Fibroblast of skin of left biceps (primary cell): ENCODE measurements at places on chromosomes 16 and 17.

DNA sequence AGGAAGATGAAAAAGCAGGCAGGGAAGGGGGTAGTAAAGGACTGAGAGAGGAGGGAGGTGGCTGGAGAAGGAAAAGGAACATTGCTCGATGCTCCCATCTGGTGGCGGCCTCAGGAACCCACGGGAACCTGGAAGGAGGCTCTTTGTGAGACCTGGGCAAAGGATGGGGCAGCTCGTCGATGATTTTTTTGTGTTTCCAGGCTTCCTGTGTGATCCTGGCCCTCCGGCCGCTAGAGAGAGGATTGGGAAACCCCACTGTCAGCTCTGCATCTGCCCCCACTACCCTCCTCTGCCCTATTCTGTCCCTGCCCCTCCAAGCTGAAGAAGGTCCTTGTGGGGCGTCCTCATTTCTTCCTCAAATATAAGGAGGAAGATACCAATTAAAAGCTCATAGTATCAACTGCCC, 6.6 kb downstream of the WFIKKN2 start:
- no peak for DNase-seq

DNA sequence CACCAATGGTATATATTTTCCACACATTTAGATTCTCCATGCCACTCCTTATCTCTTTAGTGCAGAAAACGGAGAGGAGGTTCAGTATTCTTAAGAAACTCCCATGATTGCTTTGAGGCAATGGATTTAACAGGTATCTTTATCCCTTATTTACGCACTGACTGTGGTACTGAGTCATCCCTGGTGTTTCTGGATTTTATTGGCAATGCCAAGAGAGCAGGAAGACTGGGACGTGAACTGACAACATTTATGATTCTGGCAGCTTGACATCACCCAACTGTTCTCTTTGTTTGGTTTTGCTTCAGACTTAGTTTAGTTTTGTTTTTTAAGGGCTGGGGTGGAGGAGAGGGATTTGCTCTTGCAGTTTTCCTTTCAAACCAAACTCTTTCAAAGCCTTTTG, 131.4 kb downstream of the WWOX start:
- no peak for DNase-seq

- DNase-seq, result no peak
These were observed 478.8 kb downstream of the NPIPA7 start for GRCh38 chr16:16857603-16858283.

- no peak for DNase-seq
These were observed 44.3 kb upstream of the CDH5 start for GRCh38 chr16:66322174-66322573.

GRCh38 chr16:27701381-27701780, 151.4 kb downstream of the KATNIP start:
- DNase-seq, result no peak

DNA sequence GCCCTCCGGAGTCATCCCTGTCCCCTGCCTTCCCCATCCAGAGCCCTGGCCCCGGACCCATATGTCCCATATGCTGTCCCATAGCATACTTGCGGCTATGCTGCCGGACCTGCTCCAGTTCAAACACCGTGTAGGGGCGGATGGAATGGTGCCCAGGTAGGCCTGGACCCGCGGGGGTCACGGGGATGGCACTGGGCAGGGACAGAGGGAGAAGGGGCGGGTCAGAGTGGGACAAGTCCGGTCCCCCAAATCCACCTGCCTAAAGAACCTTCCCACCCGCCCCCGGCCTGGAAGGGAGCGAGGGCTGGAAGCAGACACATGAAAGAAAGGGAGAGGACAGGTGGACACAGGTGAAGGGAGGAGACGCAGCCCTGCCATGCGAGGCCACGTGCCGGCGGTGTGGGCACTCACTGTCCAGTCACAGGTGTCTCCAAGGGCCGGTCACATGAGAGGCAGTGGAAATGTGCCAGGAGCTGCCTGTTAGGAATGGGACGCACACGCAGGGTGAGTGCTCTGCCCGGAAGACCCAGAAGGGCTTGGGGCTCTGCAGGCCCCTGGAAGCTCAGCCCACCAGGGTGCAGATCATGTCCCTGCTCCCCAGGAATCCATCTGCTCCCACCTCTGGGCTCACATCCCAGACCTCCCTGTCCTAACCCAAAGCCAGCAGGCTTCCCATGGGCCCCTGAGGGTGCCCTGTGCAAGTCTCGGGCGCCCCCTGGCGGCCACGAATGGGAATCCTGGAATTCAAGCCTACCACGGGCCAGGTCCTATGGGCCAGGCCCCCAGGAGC, 14.0 kb downstream of the UBALD2 start:
- DNase-seq, result peak; percentile 42

- no peak for DNase-seq
These were observed 74.2 kb upstream of the KSR1 start for GRCh38 chr17:27382025-27382424.

DNA sequence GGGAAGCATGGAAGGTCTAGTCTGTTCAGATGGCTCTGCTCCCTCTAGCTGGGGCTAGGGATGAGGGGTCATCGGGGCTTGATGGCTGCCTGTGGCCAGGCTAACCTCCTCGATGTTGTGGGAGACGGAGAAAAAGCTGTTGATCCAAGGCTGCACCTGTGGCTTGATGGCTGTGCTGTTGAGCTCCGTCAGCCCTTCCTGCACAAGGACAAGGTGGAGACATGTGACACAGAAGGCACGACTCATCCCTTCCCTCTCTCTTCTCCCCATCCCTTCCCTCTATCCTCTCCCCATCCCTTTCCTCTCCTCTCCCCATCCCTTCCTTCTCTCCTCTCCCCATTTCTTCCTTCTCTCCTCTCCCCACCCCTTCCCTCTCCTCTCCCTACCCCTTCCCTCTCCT, 28.2 kb downstream of the FCSK start:
- DNase-seq, result no peak

DNA sequence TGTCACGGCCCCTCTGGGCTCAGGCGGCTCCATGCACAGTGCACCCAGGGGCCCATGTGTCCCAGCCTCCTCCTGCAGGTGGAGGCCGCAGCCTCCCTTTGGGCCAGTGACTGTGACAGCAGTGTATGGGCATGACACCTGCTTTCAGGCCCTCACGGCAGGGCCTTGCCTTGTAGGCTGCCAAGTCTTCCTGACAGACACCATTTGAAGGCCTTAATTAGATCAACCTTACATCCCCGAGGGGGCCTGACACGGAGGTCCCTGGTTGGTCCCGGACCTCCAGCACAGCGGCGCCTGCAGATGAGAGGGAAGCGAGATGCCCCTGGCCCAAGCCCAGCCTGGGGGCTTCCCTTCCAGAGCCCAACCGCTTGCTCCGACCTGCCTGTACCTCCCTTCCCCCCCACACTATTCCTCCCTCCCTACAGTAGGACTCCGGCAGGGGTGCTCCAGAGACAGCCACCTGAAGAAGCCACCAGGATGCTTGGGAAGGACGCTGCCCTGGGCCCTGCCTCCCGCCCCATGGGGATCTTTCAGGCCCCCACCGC, 31.9 kb downstream of the BAIAP2 start:
- DNase-seq, result no peak

GRCh38 chr16:4180511-4180910, 61.4 kb downstream of the SRL start:
- no peak for DNase-seq

DNA sequence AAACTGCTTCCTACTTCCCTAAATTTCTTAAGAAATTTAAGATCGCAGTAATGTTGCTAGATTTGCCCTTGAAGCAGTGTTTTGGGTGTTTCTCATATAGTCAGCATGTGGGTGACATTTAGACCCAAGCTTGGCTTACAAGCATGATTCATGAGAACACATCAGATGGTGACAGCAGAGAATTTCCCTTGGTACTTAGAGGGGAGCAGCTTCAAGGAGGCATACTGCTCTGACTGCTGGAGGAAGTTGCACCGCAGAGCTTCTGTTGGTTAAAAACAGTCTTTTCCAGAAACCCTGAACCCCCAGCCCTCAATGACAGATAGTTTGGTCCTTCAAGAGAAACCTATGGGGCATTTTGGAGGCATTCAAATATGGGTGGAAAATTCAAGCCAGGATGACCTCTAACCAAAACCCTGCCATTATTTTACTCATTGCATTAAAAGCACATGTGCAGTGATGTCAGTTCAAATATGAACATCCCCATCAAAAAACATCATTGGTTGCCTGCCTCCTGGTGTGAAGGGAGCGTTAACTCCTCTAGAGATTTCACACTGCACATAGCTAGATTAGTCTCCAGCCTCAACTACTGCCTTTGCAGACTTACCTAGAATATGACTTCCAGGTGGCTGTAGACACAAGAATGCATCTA, 201.5 kb upstream of the CACNG5 start:
- no peak for DNase-seq

- DNase-seq, result no peak
These were observed 50.3 kb downstream of the RPH3AL start for GRCh38 chr17:302300-302698.

DNA sequence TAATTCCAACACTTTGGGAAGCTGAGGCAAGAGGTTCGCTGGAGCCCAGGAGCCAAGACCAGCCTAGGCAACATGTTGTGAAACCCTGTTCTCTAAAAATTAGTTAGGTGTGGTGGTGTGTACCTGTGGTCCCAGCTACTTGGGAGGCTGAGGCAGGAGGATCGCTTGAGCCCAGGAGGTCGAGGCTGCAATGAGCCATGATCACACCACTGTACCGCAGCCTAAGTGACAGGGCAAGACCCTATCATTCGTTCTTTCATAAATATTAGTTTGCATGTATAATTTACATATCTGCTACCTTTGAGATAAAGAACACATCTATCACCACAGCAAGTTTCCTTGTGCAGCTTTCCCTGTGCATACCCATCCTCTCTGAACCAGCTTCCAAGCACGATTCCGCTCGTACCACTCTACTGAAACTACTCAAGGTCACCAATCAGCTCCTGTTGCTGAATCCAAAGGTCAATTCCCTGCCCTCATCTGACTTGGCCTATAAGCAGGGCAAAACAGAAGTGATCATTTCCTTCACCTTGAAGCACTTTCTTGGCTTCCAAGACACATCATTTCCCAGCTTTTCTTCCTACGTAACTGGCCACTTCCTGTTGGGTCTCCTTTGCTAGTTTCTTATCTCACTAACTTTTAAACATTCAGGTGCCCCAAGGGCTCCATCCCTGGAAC, 49.1 kb downstream of the GRB2 start:
- no peak for DNase-seq

DNA sequence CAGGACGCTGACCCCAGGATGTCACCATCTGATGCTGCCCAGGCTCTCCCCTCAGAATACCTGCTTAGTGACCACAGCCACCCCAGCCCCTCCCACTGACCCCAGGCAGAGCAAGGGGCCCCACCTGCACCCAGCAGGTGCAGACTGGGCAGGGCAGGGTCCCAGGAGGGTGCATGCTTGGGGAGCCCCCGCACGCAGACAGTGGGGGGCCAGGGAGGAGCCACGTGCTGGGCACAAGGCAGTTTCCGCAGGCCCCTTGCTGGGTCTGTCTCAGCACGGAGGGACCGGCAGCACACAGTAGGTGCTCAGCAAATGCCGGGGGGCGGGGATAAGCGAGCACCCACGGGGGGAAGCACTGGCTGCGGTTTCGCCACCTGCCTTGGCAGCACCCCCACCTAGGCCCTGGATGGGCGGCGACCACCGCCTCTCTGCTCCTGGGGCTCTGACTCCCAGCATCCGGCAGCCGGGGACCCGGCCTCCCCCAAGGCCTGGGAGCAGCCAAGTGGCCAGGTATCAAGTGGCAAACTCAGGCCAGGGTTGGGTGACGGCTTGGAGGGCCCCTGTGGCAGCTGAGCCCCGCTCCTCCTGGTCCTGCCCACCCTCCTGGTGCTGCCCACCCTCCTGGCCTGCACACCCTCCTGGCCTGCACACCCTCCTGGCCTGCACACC, 18.7 kb upstream of the SSTR5 start:
- no peak for DNase-seq

DNA sequence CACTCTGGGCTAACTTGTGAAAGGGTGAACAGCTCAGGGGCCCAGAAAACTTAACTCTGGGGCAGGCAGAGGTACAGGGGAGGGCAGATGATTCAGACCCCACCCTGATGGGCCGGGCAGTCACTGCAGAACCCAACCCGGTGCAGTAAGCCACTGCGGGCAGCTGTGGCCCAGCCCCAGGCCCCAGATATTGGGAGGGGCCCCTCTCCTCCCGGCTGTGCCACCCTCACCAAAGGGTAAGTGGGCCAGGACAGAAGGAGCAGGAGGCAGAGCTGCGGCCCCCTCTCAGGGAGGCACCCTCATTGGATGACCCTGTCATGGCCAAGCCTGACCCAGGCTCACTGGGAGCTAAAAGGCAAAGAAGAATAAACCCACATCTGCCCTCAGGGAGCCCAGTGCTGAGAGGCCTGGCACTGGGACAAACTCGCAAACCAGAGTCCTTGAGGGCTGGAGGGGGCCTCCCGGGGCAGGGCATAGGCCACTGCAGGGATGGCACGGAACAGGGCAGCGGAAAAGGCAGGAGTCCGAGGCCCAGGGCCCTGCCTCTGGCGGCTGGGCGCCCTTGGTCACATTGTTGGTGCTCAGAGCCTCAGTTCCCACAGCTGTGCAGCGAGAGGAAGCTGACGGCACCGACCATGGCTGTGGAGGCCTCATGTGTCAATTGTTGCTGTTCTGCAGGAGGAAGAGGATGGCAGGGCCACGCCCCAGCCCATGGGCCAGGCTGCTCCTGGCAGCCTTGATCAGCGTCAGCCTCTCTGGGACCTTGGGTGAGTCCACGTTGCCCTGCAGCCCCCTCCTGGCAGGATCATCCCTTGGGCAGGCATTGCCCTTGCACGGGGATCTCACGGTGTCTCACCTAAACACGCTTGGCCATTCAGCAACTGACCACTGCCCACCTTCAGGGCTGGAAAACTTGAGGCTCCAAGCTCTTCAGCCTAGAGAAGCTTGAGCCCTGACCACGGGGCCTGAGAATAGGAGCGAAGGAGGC, 3.1 kb downstream of the ITGB4 start:
- no peak for DNase-seq

GRCh38 chr17:33929181-33929724, 325.8 kb upstream of the CCL2 start:
- DNase-seq, result no peak

DNA sequence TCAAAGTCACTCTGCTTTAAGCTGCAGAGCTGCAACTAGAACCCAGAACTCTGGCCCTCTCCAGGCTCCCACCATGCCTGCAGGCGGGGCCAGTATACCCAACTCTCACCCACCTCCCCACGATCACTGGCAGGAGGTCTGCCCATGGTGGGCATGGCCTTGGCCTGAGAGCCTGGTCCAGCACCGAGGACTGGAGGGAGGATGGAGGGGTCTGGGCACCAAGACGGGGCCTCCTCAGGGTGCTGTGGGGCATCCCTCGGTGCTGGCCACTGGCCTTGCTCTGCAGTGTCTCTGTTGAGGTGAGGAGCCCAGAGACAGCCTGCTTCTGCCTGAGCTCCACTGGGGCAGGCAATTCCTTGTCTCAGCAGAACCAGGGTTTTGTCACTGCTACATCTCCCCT, 1.5 kb upstream of the KRT16 start:
- no peak for DNase-seq

DNA sequence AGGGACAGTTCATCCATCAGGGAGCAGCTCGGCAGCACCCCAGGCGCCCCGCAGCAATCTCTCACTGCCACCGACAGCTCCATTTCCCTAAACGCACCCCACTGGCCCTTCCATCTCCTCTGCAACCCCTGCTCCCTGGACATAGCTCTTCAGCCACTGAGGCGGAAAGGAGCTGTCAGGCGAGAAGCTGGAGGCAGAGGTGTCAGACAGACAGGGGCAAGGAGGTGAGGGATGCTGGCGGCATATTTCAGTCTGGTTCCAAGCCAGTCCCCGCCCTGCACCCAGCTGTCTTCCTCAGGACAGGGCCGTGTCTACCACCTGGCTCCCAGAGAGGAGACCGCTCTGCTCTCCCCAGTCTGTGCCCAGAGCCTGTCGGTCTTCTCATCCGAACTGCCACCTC, 9.7 kb downstream of the ACLY start:
- DNase-seq, result no peak

GRCh38 chr17:58587713-58588117, 73.3 kb upstream of the MTMR4 start:
- no peak for DNase-seq
